ENCODE measurements at places on chromosomes 12 and 14.

DNA sequence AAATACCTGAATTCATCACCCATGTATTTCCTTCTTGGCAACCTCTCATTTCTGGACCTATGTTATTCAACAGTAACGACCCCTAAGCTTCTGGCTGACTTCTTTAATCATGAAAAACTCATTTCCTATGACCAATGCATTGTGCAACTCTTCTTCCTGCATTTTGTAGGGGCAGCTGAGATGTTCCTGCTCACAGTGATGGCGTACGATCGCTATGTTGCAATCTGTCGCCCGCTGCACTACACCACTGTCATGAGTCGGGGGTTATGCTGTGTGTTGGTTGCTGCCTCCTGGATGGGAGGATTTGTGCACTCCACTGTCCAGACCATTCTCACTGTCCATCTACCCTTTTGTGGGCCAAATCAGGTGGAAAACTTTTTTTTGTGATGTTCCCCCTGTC, 356 bp downstream of the OR4Q2 start:
- DNase-seq = no peak

- no peak for DNase-seq
These were observed 53.4 kb upstream of the DLK1 start for GRCh38 chr14:100673085-100673806.

GRCh38 chr12:109878749-109879148, 1.6 kb downstream of the GLTP start:
- DNase-seq = no peak

GRCh38 chr14:54844479-54844878, 58.1 kb downstream of the GCH1 start:
- no peak for DNase-seq

GRCh38 chr14:23727566-23728335, 91.6 kb downstream of the DHRS2 start:
- DNase-seq = no peak

- peak; percentile 64 for DNase-seq
These were observed 287.3 kb downstream of the BCL11B start for GRCh38 chr14:98984719-98985041.

DNA sequence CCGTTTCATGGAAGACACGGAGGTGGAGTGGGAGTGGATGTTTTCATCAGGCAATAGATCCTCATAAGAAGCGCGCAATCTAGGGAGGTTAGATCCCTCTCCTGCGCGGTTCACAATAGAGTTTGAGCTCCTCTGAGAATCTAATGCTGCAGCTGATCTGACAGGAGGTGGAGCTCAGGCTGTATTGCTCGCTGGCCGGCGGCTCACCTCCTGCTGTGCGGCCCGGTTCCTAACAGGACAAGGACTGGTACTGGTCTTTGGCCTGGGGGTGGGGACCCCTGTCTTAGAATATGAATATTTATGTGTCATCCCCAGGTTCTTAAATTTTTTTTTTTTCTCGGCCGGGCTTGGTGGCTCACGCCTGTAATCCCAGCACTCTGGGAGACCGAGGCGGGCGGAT, 36.7 kb downstream of the PRICKLE1 start:
- no peak for DNase-seq

DNA sequence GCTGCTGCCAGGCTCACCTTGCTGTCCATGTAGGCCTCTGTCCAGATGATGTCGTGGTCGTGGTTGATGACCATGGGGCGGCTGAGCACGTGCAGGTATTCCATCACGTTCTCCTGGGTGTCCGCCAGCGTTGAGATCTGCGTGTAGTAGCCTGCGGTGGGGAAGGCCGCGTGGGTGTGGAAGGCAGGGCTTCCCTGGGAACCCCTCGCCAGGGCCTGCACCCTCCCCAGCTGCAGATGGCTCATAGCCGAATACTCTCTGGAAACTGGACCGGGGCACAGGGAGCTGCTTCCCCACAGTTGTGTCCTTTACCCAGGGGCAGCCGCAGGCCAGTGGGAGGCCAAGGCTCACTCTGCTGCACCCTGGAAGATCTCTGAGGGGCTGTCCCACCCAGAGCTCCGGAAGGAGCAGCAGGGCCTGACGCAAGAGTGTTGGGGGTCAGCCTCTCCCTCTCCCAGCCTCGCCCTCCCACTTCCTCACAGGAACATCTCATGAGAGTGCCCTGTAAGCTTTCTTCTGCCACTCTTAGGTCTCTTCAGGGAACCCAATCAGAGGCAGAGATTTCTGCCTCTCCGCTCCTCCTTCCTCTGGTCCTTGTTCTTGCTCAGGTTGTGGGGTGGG, 35.5 kb downstream of the CACNA2D4 start:
- no peak for DNase-seq

DNA sequence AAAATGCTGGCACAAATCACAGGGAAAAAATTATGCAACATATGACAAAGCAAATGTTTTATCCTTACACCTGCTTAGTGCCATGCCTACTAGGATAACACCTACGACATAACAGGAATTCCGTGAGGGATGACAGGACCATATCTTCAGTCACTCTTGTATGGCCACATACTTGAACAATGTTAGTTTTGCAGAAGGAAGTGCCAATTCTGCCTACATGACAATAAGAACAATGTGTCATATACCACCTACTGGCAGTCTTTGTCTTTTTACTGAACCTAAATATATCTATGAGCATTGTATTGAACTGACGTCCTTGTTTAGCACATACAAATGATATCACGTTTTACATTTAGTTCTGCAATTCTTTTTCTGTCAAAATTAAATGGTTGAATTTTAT, 234.0 kb downstream of the ADAMTS20 start:
- no peak for DNase-seq

DNA sequence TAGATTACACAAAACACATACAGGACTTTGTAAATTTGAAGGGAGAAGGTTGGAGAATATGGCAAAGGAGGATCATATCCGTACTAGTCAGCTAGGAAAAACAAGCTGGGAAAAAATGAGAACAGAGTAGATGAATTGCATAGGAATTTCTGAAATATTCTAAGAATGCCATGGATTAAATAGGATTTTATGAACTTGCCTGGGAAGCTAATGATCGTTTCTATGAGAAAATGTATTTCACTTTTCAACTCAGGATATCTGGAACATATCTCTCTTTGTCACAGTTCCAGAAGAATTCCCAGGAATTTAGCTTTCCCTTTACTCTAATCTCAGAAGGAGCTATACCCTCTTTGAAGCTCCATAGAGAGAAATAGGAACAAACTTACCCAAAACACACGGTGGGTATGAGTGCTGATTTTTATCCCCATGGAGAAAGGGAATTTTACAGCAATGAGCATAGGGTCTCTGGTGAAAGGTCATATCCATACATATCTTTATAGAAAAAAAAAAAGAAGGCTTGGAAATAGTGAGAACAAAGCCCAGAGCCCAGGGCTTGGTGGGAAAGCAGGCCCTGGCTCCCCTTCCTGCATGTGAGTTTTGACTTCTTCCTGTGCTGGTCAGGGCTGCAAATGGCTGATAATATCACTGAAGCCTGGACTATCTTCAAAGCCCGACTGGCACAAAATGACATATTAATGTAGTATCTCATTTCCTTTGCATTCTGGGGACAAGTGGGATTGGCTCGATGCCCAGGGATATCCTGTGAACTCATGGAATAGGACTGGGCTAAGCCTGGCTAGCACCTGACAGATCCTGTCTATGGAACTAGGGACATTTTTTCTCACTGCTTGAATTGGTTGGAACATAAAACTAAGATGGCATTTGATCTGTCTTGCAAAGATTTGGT, 136.3 kb downstream of the AEBP2 start:
- no peak for DNase-seq

GRCh38 chr14:89493877-89494634, 77.0 kb upstream of the FOXN3 start:
- no peak for DNase-seq

DNA sequence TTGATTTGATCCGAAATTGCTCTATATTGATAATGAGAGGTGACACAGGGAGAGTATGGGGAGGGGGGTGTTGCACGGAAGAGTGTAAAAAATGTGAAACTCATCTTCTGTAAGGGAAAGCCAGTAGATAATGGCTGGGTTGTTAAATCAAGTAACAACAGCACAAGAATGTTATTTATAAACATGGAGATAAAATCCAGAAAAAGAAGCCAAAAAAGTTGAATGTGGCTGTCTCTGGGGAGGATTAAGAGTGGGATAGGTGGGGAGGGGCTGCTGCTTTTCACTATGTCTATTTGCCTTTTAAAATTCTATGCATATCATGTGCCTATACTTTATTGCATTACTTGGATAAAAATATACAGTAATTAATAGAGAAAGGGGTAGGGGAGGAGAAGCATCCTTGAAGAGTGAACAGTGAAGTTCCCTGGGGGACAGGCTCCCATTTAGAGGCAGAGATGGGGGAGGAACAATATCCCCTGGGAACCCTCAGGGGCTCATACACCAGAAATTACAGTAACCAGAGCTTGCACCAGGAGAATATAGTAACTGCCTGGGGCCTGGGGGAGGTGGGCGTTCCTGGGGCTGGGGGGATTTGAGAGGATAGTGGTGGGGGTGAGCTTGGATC, 39.2 kb upstream of the ANKRD9 start:
- no peak for DNase-seq

GRCh38 chr12:30908722-30909348, 17.7 kb upstream of the TSPAN11 start:
- DNase-seq = no peak

GRCh38 chr12:78818487-78818886, 46.1 kb upstream of the SYT1 start:
- DNase-seq = no peak

DNA sequence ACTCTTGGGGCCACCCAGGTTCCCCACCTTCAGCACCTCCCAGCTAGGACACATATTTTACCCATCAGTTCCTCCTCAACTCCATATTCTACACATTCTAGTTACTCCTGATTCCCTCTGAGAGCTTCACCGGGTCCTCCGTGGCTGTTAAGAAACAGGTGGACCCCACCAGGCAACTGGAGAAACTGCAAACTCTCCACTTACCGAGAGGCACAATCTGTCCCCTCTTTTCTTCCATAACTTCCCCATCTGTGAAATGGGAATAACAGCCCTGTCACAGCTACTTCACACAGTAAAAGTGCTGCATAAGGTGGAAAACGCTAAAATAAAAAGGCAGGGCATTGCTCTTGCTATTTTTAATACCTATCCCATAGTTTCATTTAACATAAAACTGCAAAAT, 1.5 kb downstream of the SLC7A8 start:
- no peak for DNase-seq

DNA sequence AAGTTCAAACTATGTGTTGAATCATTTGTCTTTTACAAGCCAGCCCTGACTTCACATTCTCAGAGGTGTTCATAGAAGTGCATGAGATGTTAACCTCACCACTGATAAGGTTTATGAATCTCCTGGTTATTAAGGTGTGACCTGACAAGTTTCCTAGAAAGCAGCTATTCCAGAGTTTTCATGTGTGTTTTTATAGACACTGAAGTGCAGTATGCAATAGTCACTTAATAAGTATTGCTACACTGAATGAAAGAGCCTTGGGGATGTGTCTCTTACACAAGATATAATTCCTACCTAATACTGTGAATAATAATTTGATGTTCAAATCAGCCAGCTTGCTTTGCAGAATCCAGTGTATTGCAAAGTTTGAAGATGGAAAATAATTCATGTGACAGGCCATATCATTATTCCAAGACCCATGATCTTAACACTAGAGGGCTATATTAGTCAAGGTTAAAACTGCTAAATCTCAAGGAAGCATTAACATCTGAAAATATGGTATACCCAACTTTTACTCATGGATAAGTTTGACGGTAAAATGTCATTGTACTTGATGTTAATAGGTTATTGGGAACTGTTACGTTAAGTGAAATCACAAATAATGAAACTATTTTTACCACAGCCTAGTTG, 13.0 kb downstream of the SLC25A3 start:
- no peak for DNase-seq

DNA sequence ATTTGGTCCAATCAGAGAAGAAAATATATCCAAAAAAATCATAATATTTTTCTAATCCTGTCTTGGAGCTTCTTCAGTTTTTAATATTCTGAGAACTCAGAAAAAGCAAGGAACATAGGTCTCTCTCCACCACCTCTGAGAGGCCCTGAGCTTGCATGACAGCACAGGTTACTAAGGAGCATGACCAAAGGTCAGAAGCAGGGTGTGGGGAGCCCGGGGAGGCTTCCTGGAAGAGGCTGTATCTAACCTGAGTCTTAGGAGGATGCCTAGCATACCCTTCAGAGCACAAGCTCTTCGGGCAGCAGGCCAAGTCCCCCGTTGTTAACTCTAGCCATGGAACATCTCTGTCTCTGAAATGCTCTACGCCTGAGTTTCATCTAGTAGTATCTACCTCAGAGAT, 15.7 kb upstream of the STON2 start:
- DNase-seq = no peak

- DNase-seq = peak; percentile 10
These were observed 5.2 kb downstream of the P2RX4 start for GRCh38 chr12:121214855-121215745.

DNA sequence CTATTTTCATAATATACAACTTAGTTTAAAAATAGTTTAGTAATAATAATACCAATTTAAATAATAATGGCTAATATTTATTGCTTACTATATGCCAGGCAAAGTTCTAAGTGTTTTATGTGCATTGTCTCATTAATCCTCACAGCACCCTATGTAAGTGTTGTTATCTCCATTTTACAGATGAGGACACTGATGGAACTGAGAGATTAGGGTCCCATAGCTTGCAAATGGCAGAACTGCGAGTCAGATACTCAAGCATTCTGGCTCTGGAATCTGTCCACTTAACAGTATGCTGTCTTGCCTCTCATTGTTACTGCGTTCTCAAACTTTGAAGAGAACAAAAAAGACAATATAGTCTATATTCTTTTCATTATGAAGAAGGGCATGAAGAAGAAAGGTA, 19.0 kb downstream of the AP5M1 start:
- no peak for DNase-seq

DNA sequence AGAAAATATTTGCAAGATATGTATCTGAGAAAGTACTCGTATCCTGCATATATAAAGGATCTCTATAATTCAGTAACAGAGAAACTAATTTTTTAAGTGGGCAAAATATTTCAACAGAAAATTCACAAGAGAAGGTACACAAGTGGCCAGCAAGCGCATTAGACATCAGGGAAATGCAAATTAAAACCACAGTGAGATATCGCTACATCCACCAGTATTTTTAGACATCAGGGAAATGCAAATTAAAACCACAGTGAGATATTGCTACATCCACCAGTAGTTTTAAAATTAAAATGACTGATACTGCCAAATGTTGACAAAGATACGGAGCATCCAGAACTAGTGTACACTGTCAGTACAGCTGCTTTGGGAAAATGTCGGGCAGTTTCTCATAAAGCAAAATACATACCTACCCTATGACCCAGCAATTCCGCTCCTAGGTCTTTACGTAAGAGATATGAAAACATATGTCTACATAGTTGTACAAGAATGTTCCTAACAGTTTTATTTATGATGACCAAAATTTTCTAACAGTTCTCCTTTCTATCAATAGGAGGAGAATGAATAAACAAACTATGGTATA, 2.8 kb upstream of the KCNK13 start:
- DNase-seq = no peak

DNA sequence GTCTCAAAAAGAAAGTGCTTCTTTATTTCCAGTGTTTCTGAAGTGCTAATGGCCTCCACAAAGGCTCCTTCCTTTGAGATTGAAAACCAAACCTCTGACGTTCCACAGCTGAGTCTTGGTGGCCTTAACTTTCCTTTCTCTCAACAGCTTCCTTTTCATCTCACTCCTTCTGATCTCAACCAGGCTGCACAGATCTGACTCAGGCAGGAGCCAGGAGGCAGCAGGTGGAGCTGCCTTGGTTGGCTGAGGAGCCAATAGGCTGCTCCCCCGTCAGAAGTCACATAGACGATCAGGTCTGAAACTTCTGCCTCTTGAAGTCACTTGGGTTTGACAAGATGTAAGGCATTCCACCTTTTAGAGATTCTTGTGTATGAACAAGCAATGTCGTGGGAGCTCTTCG, 9.1 kb upstream of the KCNA5 start:
- DNase-seq = no peak

- DNase-seq = peak; percentile 8
These were observed 19.3 kb upstream of the MMP17 start for GRCh38 chr12:131808744-131809371.

Measured in stimulated activated naive CD4-positive, alpha-beta T cell treated with Interleukin-2 at 50 U/mL for 16 hours (primary cell).